ENCODE measurements at places on chromosomes 3 and 15.

DNA sequence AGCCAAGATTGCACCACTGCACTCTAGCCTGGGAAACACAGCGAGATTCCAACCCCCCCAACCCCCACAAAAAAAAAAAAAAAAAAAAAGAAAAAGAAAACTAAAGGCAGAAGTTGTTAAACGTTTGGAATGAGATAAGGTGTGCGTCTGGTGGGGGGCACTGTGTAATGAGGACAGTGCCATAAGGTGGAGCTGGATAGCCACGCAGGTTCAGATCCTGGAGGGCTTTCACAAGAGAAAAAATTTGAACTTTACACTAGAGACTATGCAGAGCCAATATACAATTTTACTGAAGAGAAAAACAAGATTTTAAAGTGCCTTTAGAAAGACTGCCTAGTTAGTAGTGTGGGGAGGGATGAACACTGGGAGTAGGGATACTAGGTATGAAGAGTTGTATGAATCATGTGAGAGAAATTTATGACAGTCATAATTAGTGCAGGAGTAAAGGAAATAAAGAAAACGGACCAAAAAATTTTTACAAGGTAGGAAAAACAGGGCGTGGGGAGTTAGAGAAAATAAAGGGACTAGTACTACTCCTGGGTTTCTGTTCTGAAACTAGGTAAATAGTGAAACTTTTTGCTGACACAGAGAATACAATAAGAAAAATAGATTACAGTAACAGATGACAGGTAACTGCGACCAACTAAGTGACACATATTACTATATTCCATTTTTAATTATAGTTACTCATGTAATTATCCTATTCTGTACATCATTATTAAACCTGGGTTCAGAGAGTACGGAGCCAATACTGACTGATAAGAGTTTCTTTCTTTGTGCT, 108.1 kb downstream of the PEAK1 start:
- no peak for DNase-seq

DNA sequence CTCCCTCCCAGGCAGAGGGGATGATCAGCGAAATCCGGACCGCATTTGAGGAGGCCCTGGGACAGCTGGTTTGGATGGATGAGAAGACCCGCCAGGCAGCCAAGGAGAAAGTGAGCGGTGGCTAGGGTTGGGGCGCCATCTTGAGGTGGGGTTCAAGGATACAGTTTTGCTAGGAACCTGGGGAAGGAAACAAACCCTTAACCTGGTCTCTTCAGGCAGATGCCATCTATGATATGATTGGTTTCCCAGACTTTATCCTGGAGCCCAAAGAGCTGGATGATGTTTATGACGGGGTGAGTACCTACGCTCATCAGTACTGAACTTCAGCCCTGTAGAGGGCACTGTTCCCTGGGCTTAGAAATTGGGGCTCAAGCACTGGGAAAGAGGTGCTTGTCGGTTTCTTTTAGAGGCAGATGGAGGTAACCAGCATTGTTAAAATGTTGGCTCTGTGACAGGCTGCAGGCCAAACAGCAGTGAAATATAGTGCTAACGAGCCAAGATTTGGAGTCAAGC, 9.6 kb upstream of the PSMD2 start:
- no peak for DNase-seq

DNA sequence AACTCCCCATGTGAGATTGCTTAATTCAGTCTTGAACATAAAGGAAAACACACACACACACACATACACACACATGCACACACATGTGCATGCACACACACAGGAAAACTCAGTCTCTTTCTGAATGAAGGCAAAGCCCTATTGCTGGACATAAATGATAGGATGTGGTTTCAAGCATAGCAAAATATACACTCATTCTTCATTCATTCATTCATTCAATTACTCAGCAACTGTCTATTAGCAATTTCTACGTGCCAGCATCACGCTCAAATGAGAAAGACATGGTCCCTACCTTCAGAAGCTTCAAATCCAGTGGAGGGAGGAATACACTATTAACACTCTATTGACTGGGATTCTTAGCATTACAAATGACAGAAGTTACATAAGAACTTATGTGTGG, 41.8 kb upstream of the UBE2E2 start:
- DNase-seq: no peak

DNA sequence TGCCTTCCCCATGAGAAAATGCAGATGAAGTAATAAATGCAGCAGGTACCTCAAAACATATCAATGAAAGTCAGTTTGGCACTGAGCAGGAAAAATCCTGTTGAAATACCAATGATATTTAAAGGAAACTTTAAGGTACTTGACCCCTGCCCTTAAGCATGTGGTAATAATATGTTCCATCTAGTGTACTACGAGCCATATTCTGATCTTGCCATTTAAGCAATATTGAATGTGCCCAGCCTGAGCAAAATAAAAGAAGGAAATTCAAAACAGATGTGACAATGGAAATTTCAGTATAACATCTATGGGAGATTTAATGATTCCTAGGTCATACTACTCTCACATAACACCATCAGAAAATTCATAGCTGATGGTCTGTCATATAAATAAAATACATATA, 191.8 kb upstream of the CGNL1 start:
- DNase-seq: no peak

DNA sequence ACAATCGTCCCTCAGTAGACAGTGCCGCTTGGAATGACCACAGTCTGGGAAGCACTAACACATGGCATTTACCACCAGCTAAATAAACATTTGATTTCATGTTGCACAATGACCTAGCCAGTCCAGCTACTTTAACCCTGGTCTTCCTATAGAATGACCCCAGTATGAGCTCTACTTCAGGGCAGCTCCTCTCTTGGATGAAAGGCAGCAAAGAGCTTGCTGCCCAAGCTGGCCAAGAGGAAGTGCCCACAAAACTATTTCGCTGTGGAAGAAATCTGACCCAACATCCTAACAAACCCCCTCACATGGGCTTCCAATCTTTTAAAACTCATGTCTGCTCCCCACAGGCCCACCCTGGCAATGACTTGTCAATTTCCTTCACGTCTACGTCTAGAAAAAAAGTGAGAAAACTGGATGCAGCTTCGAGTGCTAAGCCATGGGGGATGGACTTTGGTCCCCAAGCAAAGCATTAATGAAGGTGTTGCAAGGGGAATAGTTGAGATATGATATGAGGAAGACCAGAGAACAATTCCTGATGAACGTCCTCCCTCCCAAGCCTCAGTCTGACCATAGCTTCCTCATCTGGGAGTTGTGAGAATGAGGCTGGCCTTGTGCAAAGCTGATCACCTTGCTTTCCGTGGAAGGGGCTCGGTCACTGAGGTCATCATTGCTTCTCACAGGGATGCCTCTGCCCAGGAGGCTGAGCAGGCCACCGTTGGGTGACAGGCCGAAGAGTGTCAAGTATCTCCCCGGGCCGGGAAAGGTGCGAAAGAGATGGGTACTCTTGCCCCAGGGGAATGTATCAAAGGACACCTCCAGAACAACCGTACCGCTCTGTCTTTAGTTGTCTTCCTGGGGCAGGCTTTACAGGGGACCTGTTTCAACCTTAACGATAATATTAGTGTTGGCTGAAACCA, 964 bp downstream of the SLC25A20 start:
- DNase-seq: no peak

DNA sequence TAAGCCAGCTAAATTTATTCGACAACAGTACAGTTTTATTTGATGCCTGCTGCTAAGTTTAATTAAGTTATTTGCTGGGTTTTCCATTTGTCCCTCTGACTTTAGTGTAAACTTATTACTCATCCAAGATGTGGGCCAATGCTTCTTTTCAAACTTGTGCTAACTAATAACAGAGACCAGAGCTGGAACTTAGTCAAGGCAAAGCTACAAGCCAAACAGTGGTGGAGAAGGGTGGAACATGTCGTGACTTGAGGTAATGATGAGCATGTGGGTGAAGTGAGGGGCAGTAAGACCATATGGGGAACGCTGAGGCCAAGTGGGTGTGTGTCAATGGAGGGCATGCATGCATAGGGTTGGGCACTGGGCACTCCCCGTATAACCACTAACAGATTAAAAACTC, 63.9 kb downstream of the NMD3 start:
- DNase-seq: no peak

DNA sequence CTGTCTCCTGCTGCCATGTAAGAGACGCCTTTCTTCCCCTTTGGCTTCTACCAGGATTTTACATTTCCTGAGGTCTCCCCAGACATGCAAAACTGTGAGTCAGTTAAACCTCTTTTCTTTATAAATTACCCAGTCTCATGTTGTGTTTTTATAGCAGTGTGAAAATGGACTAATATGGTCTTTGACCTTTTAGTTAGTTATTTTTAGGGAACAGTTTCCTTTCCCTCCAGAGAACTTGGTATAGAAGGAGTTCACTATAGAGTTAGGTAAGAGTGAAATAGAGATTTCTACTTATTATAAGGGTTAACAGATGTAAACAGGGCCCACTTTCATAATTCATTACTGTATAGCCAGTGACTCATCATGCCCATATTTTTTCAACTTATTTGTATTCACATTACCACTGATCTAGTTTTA, 170.9 kb downstream of the UNC13C start:
- DNase-seq: no peak

DNA sequence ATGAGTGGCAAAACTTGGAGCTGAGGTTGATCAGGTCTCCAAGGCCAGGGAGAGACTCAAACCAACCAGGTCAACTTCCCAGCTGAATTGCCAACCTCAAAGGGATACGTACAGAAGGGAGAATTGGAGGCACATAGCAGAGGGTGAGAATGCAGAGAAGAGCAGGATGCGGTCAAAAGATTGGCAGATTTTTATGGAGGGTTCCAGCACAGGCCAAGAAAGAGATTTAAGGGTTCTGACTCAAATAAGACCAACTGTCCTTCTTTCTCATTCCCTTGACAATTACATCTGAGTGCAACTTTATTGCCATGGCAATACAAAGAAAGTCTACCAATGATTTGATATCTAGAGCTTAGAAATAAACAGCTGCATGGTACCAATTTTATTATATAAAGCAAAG, 33.2 kb downstream of the SCG5 start:
- no peak for DNase-seq

- DNase-seq: peak; percentile 84
These were observed 13.9 kb upstream of the PRICKLE2 start for GRCh38 chr3:64238971-64239667.

- DNase-seq: peak; percentile 23
These were observed 20.0 kb downstream of the ATP2B2 start for GRCh38 chr3:10485380-10485779.

DNA sequence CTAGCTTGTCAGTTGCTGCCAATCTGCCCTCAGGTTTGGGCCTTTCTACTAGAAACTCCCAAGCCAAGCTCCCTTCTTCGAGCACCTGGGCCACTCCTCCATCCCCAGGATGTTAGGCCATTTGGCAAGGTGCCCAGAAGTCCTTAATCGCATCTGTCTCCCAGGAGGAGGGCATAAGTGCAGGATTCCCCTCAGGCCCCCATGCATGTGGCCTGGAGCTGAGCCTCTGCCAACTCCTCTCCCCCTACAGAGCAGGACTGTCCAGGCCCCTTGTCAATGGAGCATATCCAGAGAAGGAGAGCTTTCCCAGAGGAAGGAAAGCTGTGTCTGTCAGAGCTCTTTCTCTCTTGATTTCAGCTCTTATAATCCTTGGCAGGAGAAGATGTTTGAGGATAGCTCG, 182.6 kb upstream of the ROPN1 start:
- no peak for DNase-seq

GRCh38 chr15:85443593-85444087, 63.2 kb downstream of the AKAP13 start:
- no peak for DNase-seq

GRCh38 chr3:153789380-153789779, 331.8 kb upstream of the ARHGEF26 start:
- DNase-seq: no peak
